ENCODE measurements at places on chromosomes 16 and 17. TPM values are rescaled to one million over a fixed set of nuclear protein-coding genes. Genes with fewer than 3 reads are reported as not detected.

MYCBPAP gene
- 2.6 TPM for total RNA-seq

CD300A gene
- total RNA-seq = not detected

MYL4 gene
- total RNA-seq = not detected

NPW gene
- total RNA-seq = 0.47 TPM

ATP2C2 gene
- not detected for total RNA-seq

TCAP gene
- total RNA-seq = 0.34 TPM

Data from bronchial smooth muscle cell (primary cell).